ENCODE measurements at places on chromosomes 16 and 17.

DNA sequence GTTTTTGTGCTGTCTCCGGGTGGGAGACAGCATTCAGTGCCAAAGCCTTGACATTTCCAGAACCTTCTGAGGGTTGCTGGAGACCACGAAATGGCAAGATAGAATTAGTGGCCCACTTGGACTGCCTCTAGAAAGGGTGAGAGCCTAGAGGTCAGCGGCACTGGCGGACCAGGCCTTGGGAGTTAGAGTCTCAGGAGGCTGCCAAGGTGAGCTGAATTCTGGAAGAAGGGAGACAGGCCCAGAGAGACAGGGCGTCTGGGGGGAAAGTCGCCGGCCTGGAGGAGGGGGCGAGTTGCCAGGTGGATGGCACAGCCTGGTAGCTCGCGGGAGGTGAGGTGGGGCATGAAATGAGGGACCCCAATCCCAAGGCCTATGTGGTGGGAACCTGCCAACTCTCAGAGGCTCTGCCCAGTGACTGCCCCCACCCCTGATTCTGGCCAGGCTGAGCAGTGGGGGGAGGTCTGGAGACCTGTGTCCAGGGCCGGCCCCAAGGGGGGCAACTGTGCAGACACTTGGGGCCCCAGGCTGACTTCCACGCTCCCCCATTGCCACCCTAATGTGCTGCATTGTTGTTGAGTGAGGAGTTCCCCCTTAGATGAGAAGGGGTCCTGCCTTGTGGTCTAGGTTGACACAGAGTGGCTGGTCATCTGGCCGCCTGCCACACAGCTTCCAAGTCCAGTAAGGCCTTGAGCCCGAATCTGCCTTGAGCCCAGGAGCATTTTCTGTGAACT is 211.1 kb upstream of the CIBAR2 start:
- no peak for DNase-seq

GRCh38 chr16:25257956-25258860 is 563 bp upstream of the ZKSCAN2 start:
- peak; percentile 66 for DNase-seq

DNA sequence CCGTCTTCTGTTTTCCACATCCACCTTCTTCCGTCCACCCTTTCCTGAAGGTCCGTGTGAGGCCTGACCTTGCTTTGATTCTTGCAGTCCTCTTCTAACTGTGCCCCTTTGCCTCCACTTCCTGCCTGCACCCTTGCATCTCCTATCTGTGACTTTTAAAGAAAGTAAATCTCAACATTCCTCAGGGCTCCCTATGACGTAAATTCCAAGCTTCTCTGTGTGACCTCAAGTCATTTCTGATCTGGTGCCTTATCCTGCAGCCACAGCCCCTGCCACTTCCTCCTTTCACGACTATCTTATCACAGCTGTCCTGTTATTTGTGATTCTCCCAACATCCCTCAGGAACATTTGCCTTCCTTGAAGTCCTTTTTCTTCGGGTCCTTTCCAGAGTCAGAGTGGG is 520.5 kb downstream of the CDH13 start:
- DNase-seq = no peak

- DNase-seq = no peak
Measured at GRCh38 chr17:42107597-42108576, 4.6 kb downstream of the DHX58 start.

DNA sequence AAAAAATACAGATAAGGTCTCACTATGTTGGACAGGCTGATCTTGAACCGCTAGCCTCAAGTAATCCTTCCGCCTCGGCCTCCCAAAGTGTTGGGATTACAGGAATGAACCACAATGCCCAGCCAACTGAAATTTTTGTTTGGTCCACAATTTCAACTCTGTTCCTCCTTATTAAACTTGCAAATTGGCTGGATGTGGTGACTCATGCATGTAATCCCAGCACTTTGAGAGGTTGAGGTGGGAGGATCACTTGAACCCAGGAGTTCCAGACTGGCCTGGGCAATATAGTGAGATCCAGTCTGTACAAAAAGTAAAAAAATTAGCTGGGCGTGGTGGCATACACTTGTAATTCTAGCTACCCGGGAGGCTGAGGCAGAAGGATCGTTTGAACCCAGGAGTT is 13.4 kb downstream of the ARSG start:
- DNase-seq = no peak

- DNase-seq = no peak
Measured at GRCh38 chr17:50816771-50817751, 18.3 kb upstream of the WFIKKN2 start.

GRCh38 chr16:87671221-87671620 is 68.9 kb downstream of the JPH3 start:
- no peak for DNase-seq

GRCh38 chr17:55749985-55750384 is 866 bp upstream of the PCTP start:
- DNase-seq = no peak

- no peak for DNase-seq
Measured at GRCh38 chr16:86103320-86103719, 204.4 kb downstream of the IRF8 start.

DNA sequence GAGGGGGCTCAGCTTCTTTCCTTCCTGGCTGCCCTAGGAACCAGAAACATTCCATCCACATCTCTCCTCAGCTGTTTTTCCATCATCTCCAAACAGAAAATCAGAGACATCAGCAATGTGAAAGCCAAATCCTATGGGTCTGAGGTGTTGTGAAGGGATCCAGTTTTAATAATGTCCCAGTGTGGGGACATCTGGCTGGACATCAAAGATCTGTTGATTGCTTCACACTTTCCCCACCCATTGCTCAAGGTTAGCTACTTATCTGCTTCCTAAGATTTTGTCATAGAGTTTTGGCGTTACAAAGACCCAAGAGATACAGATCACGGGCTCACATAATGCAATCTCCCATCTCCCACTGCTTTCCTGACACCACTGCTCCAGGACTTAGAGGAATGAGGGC is 47.8 kb upstream of the AXIN2 start:
- DNase-seq = no peak

GRCh38 chr16:47905771-47906170 is 250.0 kb downstream of the ABCC12 start:
- no peak for DNase-seq

GRCh38 chr16:87076950-87077749 is 240.0 kb downstream of the C16orf95 start:
- DNase-seq = no peak

GRCh38 chr17:9811537-9811936 is 10.3 kb downstream of the GSG1L2 start:
- no peak for DNase-seq

- DNase-seq = no peak
Measured at GRCh38 chr16:75624921-75625334, 1.8 kb upstream of the ADAT1 start.

DNA sequence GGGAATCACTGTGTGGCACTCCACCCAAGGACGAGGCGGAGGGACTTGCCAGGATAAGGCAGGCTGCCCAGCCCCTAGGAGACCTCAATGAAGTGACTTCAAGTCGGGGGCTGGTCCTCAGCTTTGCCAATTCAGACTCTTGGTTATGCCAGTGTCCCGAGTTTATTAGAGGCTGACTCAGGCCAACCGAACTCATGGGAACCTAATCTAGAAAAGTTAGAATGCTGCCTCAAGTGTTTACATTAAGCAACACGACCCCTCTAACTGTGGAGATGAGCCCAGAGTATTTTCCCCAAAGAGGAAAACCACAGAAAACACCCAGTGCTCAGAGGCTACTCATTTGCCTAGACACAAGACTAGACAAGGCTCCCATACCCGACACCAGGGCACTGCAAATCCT is 1.1 kb upstream of the TEKT3 start:
- no peak for DNase-seq

DNA sequence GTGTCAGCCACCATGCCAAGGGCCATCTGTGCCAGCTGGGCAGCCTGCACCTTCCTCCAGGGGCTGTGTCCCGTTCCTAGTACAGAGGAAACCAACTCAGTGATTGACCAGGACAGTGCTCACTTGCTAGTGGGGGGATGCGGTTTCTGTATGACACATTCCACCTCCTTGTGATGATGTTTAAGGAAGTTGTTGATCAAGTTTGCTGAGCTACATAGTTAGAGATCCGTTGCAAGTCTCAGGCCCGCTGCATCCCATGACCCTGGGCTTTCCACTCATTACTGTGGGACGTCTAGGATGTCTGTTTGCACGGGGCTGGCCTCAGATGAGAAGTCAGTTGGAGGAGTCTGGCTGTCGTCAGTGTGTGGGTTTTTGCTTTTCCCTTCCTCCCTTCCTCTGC is 33.6 kb downstream of the RNF213 start:
- no peak for DNase-seq

- no peak for DNase-seq
Measured at GRCh38 chr17:44207319-44207718, 7.6 kb upstream of the ATXN7L3 start.

DNA sequence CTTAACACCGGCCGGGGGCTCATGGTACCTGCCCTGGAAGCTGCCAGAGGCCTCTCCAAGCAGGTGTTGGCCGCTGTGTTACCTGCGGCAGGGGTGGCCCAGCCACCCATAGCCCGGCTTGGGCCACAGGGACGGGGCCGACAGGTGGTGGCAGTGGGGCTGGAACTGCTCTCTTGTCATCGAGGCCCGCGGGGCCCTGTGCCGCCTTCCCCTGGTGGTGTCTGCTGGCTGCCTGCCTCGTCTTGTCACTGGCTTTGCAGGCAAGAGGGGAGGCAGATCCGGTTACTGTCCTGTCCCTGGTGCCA is 27.1 kb downstream of the GSE1 start:
- DNase-seq = no peak

DNA sequence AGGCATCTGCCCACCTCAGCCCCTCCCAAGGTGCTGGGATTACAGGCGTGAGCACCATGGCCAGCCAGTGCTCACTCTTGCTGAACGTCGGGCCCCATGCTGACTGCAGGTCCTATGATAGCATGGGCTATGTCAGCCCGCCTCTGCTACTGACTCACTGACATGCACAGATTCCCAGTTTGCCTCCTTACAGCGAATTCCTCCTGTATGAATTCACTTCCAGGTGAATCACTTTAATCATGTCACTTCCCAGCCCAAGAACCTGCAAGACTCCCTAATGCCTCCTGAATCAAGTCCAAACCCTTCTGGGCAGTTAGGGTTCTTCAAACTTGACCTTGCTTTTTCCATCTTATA is 16.1 kb upstream of the UBTF start:
- no peak for DNase-seq
